ENCODE measurements at places on chromosomes 6 and 20. TPM values are rescaled to one million over a fixed set of nuclear protein-coding genes. Genes with fewer than 3 reads are reported as not detected.

Gene PFDN6
- total RNA-seq = 33.3 TPM

Gene ARMH2
- not detected for total RNA-seq

Gene CMTR1
- total RNA-seq = 50.0 TPM

Gene DNMT3B
- total RNA-seq = 77.9 TPM

GRCh38 chr6:1417718-1418117, 28.3 kb downstream of the FOXF2 start:
- H3K4me3 ChIP-seq = no peak overlapping the region
- H3K27me3 ChIP-seq = peaks cover 5% of the 10 kb centered on the region
- no peaks in the 10 kb centered on the region for H3K36me3 ChIP-seq
- H3K27ac ChIP-seq = peak overlapping the region; percentile 67

GRCh38 chr6:163588220-163588919, 173.9 kb downstream of the QKI start:
- peaks cover 12% of the 10 kb centered on the region for H3K27me3 ChIP-seq
- H3K27ac ChIP-seq = no peak overlapping the region
- H3K4me3 ChIP-seq = no peak overlapping the region

Data from endothelial cell (in vitro differentiated cells).